ENCODE measurements at places on chromosomes 12 and 14. TPM values are rescaled to one million over a fixed set of nuclear protein-coding genes. Genes with fewer than 3 reads are reported as not detected.

GRCh38 chr12:27652174-27652763 is 44.0 kb upstream of the REP15 start:
- H3K4me1 ChIP-seq: no peaks in the 10 kb centered on the region
- H3K36me3 ChIP-seq: peaks cover 8% of the 10 kb centered on the region
- no peak overlapping the region for H3K27ac ChIP-seq
- no peak for DNase-seq
- no peaks in the 10 kb centered on the region for H3K27me3 ChIP-seq

ATP6V1D gene
- 61.0 TPM for total RNA-seq

GRCh38 chr12:120737557-120738251 is 12.1 kb downstream of the ACADS start:
- H3K4me3 ChIP-seq: no peak overlapping the region
- H3K27me3 ChIP-seq: no peaks in the 10 kb centered on the region
- DNase-seq: no peak
- no peak overlapping the region for H3K27ac ChIP-seq
- peaks cover 20% of the 10 kb centered on the region for H3K36me3 ChIP-seq

DNA sequence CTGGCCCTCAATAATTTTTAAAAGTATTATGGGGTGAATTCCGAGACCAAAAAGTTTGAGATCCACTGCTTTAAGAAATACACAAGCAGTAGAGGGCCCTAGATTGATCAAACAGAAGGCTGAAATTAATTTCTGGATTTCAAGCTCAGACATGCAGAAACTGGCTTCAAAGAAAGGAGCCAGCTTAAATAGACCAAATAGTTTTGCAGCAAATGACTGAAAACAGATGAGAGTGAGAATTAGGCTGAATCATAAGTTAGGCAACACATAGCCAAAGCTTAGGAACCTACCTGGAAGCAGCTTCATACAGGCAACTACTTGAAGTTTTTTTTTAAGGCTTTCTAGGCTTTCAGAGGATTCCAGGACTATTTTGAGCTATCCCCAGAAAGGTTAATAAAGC is 12.4 kb downstream of the ATF7 start:
- no peak overlapping the region for H3K27ac ChIP-seq
- no peaks in the 10 kb centered on the region for H3K27me3 ChIP-seq
- no peak overlapping the region for H3K4me3 ChIP-seq
- peaks cover 22% of the 10 kb centered on the region for H3K4me1 ChIP-seq
- no peaks in the 10 kb centered on the region for H3K36me3 ChIP-seq

CHST11 gene
- total RNA-seq: 2.7 TPM

Measured in suprapubic skin (tissue), 4 donors.